ENCODE measurements at places on chromosomes 7 and 10.

- no peak for DNase-seq
Measured at GRCh38 chr7:43698460-43699255, 30.7 kb downstream of the COA1 start.

DNA sequence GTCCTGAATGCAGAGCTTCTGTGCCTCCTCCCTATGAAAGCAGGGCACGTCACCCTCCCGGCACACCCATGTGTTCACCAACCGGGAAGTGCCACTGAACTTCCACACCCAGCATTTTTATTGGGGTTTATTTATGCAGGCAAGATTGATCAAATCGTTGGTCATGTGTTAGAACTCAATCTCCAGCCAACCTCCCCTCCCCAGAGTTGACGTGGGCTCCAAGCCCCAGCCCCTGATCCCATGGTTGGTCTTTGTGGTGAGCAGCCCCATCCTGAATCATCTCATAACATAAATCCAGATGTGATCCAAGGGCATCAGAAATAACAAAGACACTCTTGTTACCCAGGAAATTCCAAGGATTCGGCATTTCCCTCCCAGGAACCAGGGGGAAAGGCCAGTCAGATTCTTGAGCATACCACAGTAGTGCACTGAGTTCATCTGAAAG is 151.2 kb downstream of the TPST1 start:
- no peak for DNase-seq

DNA sequence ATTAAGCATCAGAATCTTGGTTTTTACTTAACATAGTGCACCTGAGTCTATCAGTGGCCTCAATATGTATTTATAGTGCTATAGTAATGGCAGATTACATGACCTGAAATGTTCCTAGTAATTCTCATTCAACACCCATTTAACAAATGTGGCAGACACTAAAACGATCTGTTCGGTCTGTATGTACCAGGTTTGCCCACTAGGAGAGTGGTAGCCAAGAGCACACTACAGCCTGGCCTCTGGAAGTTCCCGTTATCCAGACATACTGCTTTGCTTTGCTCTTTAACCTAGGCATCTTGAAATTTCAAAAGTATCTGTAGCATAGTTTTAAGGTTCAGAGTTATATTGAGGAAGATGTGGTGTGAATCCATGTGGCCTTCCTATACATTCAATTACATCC is 395.7 kb upstream of the NRG3 start:
- no peak for DNase-seq

- no peak for DNase-seq
Measured at GRCh38 chr7:81676105-81676811, 93.6 kb downstream of the HGF start.

GRCh38 chr10:109978481-109978880 is 29.3 kb upstream of the ADD3 start:
- DNase-seq: peak; percentile 42

DNA sequence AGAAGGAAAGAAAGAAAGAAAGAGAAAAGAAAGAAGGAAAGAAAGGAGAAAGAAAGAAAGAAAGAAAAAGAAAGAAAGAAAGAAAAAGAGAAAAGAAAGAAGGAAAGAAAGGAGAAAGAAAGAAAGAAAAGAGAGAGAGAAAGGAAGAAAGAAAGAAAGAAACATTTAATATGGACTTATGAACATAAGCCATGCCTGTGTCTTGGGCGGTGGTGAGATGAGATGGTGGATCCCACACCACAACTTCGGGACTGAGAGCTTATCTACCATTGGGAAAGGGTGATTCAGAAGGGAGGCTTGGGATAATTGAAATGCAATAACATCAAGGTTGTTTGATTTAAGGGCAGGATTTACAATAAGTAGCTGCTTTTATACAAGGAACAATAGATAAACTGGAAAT is 843.9 kb upstream of the AUTS2 start:
- DNase-seq: no peak

DNA sequence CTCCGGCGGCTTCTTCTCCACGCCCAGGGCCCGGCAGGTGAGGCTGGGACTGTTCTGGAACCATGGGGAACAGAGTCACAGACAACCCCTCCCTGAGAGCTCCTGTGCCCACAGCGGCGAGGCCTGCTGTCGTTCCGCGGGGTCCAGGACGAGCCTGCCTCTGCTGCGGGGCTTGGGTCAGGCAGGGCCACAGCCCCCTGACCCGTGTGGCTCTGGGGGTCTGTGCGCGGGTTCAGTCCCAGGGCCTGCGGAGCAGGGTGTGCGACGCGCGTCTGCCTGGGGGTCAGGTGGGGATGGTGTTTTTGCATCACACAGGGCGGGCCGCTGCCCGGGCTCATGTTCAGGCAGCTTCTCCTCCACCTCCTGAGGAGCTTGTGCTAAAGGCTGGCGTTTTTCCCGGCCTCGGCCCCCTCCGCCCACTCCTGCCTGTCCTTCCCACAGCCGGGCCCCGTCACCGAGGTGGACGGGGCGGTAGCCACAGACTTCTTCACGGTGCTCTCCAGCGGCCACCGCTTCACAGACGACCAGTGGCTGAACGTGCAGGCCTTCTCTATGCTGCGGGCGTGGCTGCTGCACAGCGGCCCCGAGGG is 8.4 kb downstream of the AP5Z1 start:
- DNase-seq: no peak

GRCh38 chr7:50349963-50350944 is 45.7 kb downstream of the IKZF1 start:
- peak; percentile 78 for DNase-seq

GRCh38 chr10:92699518-92700381 is 10.0 kb downstream of the HHEX start:
- DNase-seq: no peak

GRCh38 chr7:100827330-100828226 is at the start of gene EPHB4:
Gene EPHB4 (minus strand): TSS chr7:100827523. CDS start chr7:100827030, 493 bp downstream.
- no peak for DNase-seq

DNA sequence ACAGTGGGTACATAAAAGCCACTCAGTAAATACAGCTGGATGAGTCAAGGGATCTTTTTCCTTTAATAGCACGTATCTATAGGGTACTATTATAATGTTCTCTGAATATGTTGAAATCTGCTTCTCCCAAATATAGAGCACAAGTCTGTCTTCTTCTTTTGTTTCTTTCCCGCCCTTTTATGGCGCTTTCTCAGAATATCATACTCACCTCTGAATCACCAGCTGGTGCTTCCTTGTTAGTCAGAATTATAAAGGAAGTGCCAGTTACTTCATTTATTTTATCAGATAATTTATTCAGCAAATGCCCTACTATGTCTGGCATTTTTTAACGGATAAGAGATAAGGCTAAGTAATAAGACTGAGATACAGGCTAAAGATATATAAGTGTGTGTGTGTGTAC is 772.9 kb downstream of the SORCS3 start:
- no peak for DNase-seq

DNA sequence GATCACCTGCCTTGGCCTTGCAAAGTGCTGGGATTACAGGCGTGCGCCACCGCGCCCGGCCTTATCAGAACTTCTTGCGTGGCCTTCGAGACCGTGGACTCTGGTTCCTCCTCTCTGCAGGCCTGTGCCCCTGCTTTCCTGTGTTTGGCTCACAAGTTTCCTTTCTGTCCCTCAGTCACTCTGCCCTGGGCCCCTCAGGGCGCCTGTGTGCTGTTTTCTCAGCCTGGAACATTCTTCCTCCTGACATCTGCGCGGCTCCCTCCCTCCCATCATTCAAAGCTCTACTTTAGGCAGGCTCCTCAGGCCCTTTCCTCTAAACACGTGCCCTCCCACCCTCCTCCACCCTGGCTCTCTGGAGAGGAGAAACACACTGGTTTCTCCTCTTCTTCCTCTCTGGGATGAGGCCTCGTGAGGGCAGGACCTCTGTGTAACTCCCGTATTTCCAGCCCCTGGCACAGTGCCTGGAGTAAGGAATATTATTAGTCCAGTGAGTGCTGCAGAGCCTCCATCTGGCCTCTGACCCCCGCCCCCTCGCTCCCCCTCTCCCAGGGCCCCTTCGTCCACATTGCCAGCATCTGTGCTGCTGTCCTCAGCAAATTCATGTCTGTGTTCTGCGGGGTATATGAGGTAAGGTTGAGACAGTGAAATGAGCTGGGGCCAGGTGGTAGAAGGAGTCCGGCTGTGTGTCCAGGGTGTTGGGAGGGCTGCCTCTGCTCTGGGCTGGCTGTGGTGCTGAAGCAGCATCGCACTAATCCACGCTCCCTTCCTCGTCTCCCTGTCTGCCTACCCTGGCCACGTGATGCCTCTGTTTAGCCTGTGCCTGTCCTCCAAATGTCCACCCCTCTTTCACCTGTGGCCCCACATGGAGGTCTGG is 7.1 kb downstream of the CLCN1 start:
- DNase-seq: no peak
